NCI-H1436 (cell line): ENCODE measurements at places on chromosomes 16 and 17.

DNA sequence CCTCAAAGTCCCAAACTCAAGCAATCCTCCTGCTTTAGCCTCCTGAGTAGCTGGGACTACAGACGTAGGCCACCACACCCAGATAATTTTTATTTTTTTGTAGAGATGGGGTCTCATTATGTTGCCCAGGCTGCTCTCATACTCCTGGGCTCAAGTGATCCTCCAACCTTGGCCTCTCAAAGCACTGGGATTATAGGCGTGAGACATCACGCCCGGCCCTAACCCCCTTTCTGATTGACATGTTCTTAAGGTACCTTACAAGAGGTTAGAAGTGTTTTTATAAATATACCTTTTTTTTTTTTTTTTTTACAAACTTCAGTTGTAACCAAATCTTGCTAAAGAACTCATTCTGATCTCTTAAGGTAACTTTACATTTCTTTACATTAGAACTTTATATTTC is 64.8 kb downstream of the GNA13 start:
- DNase-seq: no peak

DNA sequence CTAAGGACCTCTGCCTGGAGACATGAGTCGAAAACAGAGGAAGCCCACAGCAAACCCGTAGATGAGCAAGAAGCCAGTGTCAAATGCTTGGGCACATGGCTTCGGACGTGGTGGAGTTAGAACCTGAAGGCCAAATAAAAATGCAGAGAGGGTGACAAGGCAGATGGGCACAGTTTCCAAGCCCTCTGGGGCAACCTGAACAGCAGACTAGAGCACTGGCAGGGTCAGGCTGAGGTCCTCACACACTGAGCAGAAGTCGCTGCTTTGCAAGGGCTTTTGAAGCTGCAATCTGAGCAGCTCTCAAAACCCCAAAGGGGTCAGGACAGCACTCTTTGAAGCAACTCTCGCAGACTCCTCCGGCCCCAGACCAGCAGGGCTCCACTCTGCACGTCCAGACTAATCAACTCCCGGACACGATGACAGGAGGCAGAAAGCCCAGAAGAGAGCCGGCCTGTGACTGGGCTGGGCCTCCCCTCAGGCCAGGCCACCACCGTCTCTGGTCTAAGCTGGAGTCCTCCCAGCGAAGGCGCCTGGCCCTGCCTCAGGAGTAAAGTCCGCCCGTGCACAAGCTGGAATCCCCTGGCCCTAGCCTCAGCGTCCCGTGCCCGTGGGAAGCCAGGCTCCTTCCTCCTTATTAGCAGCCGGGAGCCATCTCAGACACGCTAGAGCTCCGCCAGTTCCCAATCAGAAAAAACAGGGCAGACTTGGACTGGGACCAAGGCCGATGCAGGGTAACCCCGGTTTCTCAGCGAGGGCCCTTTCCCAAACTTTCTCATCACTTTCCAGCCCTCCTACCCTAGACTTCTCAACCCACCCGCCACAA is 924 bp downstream of the SMARCD2 start:
- peak; percentile 14 for DNase-seq

- DNase-seq: no peak
Observed at GRCh38 chr16:57194512-57194911, 8.4 kb downstream of the RSPRY1 start.

DNA sequence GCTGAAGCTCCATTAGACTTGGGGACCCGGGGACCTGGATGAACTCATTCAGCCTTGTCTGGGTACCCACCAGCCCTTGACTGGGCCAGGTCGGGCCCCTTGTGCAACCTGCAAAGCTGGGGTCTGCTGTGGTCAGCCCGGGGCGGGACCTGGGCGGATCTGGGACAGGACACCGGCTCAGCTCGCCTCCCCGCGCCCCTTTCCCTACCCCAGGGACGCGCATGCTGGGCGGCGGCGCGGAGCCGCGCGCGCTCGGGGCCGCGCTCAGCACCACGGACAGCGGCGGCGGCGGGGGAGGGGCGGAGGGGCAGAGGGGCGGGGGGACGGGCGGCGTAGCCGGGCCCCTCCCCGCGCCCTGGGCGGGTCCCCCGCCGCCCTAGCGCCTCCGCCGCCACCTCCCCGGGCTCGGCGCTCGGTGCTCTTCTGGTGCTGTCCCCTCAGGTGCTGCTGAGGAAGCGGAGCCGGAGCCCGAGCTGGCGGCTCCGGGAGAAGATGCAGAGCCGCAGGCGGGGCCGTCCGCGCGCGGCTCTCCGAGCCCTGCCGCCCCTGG is 7.4 kb downstream of the ACD start:
- DNase-seq: no peak

DNA sequence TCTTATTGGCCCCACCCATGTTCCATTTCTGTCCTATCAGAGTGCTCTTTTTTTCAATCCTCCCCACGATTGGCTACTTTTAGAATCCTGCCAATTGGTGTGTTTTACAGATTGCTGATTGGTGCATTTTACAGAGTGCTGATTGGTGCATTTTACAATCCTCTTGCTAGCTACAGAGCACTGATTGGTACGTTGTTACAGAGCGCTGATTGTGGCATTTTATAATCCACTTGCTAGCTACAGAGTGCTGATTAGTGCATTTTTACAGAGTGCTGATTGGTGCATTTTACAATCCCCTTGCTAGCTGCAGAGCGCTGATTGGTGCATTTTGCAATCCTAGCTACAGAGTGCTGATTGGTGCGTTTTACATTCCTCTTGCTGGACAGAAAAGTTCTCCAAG is 9.5 kb upstream of the CCL17 start:
- no peak for DNase-seq
